ENCODE measurements at places on chromosomes 4 and X.
A peak's percentile ranks its signal among the peaks of the same experiment; 100 is the strongest.

DNA sequence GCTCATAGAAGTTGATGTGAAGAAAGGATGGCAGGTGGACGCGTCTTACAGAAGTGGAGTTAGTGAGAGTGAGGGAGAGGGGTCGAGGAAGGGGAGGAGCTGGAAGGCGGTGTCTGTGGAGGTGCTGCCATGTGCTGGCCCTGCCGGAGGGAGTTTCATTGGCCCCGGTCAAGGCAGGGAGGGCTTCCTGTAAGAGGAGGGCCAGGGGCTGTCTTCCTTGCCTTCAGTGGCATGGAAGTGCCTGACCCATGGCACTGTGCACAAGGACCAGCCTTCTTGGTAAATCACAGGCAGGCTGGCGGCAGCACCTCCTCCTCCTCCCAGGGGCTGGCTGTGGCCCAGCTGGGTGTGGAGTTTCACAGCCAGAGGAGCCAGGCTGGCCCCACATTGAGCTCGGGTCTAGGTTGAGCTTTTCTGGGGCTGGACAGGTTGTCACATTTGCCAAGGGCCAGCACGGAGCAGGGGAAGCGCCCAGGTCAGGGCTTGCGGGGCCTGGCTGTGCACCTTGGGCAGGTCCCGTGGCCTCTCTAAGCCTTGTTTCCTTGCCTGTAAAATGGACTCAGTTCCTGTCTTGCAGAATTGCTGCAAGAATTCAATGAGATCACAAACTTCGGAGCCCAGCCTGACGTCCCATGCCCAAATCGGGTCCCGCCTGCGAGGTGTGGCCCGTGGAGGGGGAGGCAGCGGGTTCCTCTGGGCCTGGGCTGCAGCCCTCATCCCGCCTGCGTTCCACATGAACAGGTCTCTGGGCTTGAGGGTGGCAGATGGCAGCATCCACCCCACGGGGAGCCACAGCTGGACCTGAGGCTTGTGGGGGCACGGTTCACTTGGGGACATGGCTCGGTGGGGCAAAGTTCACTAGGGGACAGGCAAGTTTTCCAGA lies 7.0 kb downstream of the HTRA3 start:
- peaks cover 72% of the 10 kb centered on the region for H3K4me1 ChIP-seq
- H3K36me3 ChIP-seq: no peaks in the 10 kb centered on the region
- H3K27ac ChIP-seq: no peak overlapping the region
- H3K4me3 ChIP-seq: no peak overlapping the region
- no peaks in the 10 kb centered on the region for H3K27me3 ChIP-seq

GRCh38 chrX:41087201-41087600 lies 2.0 kb downstream of the USP9X start:
- DNase-seq: no peak
- no peaks in the 10 kb centered on the region for H3K36me3 ChIP-seq
- peaks cover 11% of the 10 kb centered on the region for H3K4me1 ChIP-seq
- peak overlapping the region; percentile 99 for H3K27ac ChIP-seq

GRCh38 chrX:139290310-139290709 lies 240.2 kb upstream of the F9 start:
- no peaks in the 10 kb centered on the region for H3K36me3 ChIP-seq
- no peaks in the 10 kb centered on the region for H3K4me1 ChIP-seq
- H3K4me3 ChIP-seq: no peak overlapping the region
- H3K27ac ChIP-seq: no peak overlapping the region
- H3K27me3 ChIP-seq: no peaks in the 10 kb centered on the region

DNA sequence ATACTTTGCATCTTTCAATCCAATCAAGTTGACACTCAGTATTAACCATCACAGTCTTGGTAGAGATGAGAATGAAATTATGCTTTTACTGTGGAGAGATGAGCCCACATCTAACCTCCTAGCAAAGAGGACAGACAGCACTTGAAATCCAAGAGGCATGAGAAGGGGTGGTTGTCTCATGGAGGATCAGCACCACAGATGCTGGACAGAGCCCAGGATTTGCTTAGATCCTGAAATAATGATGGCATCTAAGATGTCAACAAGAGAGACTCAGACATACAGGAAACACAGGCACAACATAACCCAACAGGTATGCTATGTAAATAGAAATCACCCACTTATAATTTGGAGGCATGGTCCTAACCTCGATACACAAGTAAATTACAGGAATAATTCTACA lies 74.3 kb upstream of the VCX2 start:
- no peak overlapping the region for H3K27ac ChIP-seq
- H3K36me3 ChIP-seq: no peaks in the 10 kb centered on the region
- no peaks in the 10 kb centered on the region for H3K27me3 ChIP-seq
- no peak overlapping the region for H3K4me3 ChIP-seq
- no peak for DNase-seq
- no peaks in the 10 kb centered on the region for H3K4me1 ChIP-seq

- no peaks in the 10 kb centered on the region for H3K36me3 ChIP-seq
- peak overlapping the region; percentile 57 for H3K4me3 ChIP-seq
- DNase-seq: no peak
- no peaks in the 10 kb centered on the region for H3K4me1 ChIP-seq
These were observed 307 bp downstream of the ATG4A start for GRCh38 chrX:108091878-108092291.

DNA sequence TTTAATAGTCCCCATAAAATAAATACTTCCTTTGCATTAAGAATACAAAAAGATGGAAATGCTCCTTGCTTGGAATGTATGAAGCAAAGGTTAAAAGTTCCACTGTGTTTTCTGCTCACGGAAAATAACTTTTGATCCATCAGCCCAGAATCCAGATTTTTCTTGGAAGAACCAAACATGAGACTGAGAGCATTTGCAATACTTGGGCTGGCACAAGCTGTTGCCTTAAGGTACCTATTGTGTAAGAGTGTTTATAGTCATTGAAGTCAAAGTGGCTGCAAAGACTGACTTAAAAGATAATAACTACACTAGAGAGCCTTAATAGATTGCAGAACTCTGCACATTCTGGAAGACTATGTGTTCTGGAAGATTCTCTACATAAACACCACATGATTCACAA lies 281.4 kb downstream of the RAB28 start:
- H3K27ac ChIP-seq: no peak overlapping the region
- no peaks in the 10 kb centered on the region for H3K4me1 ChIP-seq
- no peaks in the 10 kb centered on the region for H3K36me3 ChIP-seq

- H3K4me1 ChIP-seq: no peaks in the 10 kb centered on the region
- no peaks in the 10 kb centered on the region for H3K27me3 ChIP-seq
- H3K4me3 ChIP-seq: no peak overlapping the region
- no peaks in the 10 kb centered on the region for H3K36me3 ChIP-seq
These were observed 717 bp downstream of the YY2 start for GRCh38 chrX:21856504-21856903.

DNA sequence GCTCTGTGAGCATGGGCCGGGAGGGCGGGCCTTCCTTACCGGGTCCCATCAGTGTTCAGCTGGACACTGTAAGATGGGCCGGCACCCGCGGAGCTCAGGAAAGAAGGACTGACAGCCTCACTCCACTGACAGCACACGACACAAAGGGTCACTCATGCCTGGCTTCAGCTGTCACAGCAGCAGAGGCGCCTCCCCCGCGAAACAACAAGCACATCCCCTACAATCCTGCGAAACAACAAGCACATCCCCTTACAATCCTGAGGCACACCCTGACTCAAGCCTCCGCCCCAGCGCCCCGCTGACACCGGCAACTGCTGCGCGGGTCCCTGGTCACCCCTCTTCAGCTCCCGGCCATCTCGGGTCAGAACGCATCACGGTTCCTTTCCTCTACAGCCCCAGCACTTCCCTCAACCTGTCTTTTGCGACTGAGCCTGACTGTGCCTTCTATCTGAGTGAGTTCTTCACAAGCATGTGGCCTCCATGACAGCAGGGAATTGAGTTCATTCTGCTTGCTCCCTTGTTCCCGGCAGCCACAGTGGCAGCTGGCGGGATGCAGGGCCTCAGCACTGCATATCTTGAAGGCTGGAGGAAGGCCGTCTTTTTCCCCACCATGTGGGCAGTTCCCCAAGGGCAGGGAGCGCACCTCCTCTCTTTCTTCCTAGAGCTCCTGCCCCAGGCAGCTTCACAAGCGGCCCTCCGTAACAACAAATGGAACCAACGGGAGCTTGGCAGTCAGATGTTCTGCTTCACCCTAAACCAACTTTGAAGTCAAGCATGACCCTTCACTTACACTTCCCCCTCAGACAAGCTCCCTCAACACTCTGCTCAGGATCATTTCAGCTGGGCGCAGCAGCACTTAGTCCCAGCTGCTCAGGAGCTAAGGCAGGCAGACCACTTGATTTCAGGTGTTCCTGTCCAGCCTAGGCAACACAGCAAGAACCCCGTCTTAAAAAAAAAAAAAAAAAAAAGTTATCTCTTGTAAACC lies 39.6 kb downstream of the SCD5 start:
- no peak overlapping the region for H3K27ac ChIP-seq
- no peaks in the 10 kb centered on the region for H3K27me3 ChIP-seq
- DNase-seq: no peak
- H3K36me3 ChIP-seq: no peaks in the 10 kb centered on the region
- H3K4me1 ChIP-seq: peaks cover 6% of the 10 kb centered on the region
- H3K4me3 ChIP-seq: no peak overlapping the region

- no peaks in the 10 kb centered on the region for H3K27me3 ChIP-seq
- no peak overlapping the region for H3K27ac ChIP-seq
- peaks cover under 1% of the 10 kb centered on the region for H3K4me1 ChIP-seq
- peak overlapping the region; percentile 20 for H3K4me3 ChIP-seq
- no peaks in the 10 kb centered on the region for H3K36me3 ChIP-seq
These were observed 150.9 kb downstream of the SHROOM3 start for GRCh38 chr4:76585897-76586360.

- H3K36me3 ChIP-seq: no peaks in the 10 kb centered on the region
- no peak for DNase-seq
- H3K27me3 ChIP-seq: no peaks in the 10 kb centered on the region
- no peaks in the 10 kb centered on the region for H3K4me1 ChIP-seq
- H3K27ac ChIP-seq: no peak overlapping the region
These were observed 24.5 kb upstream of the SORBS2 start for GRCh38 chr4:185836241-185837084.

DNA sequence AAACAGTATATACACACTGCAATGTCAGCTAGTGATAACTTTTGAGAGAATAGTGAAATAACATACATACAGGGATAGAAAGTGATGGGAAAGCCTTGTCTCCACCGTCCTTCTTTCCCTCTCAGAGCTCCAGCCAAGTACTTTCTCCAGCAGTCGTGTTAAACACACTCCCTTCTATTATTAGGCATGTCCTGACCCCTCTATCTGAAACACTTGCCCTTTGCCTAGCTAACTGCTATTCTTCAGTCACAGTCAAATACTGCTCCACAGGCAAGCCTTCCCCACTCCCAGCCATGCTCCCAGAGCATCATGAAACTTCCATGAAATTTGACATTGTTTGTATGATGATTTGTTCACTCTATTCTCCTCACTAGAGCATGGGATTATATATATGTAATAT lies 291.1 kb downstream of the TRIML1 start:
- no peaks in the 10 kb centered on the region for H3K36me3 ChIP-seq
- no peak for DNase-seq
- H3K4me1 ChIP-seq: no peaks in the 10 kb centered on the region
- H3K27ac ChIP-seq: no peak overlapping the region
- no peaks in the 10 kb centered on the region for H3K27me3 ChIP-seq

- no peak overlapping the region for H3K4me3 ChIP-seq
- H3K27ac ChIP-seq: no peak overlapping the region
- no peak for DNase-seq
- no peaks in the 10 kb centered on the region for H3K27me3 ChIP-seq
- H3K36me3 ChIP-seq: no peaks in the 10 kb centered on the region
These were observed 217.5 kb downstream of the BANK1 start for GRCh38 chr4:102007959-102008425.

DNA sequence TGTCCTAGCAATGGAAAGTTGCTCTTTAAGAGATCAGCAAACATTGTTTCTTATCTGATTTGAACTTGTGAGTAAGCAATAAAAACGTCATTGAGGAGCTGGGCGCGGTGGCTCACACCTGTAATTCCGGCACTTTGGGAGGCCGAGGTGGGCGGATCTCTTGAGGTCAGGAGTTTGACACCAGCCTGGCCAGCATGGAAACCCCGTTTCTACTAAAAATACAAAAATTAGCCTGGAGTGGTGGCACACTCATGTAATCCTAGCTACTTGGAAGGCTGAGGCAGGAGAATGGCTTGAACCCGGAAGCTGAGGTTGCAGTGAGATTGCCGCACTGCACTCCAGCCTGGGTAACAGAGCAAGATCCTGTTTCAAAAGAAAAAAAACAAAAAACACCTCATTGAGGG lies 11.2 kb upstream of the PLAC8 start:
- H3K36me3 ChIP-seq: no peaks in the 10 kb centered on the region
- H3K27me3 ChIP-seq: no peaks in the 10 kb centered on the region
- no peak overlapping the region for H3K27ac ChIP-seq
- no peaks in the 10 kb centered on the region for H3K4me1 ChIP-seq

GRCh38 chr4:90922174-90922573 lies 795.0 kb downstream of the CCSER1 start:
- no peak overlapping the region for H3K4me3 ChIP-seq
- no peaks in the 10 kb centered on the region for H3K4me1 ChIP-seq
- no peaks in the 10 kb centered on the region for H3K36me3 ChIP-seq

Data from tibial nerve (tissue), 4 donors.